ENCODE measurements at places on chromosomes 1 and 21.

DNA sequence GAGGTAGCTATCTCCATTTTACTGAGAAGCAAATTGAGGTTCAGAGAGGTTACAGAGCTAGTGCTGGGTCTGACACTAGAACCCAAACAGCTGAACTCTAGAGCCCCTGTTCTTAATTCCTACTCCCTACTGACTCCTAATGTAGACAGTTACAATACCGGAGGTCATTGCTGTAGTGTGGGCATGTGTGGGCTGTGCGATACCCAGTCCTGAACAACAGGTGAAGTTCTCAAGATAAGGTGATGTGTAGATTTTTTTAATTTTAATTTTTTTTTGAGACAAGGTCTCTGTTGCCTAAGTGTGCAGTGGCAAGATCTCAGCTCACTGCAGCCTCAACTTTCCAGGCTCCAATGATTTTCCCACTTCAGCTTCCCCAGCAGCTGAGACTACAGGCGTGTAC is 1.6 kb upstream of the RHOC start:
- no peak for DNase-seq
- H3K4me3 ChIP-seq, result no peak overlapping the region
- peaks cover 29% of the 10 kb centered on the region for H3K4me1 ChIP-seq
- no peak overlapping the region for H3K27ac ChIP-seq

- H3K4me3 ChIP-seq, result peak within 1 kb of the TSS; percentile 41
- DNase-seq, result peak; percentile 63
- peaks cover 48% of the 10 kb centered on the region for H3K27me3 ChIP-seq
- H3K36me3 ChIP-seq, result no peaks in the 10 kb centered on the region
These were observed at the start of gene LRRC7 for GRCh38 chr1:69567652-69568420. Gene LRRC7 (plus strand): TSS chr1:69567922. CDS start chr1:69568640, 718 bp downstream.

DNA sequence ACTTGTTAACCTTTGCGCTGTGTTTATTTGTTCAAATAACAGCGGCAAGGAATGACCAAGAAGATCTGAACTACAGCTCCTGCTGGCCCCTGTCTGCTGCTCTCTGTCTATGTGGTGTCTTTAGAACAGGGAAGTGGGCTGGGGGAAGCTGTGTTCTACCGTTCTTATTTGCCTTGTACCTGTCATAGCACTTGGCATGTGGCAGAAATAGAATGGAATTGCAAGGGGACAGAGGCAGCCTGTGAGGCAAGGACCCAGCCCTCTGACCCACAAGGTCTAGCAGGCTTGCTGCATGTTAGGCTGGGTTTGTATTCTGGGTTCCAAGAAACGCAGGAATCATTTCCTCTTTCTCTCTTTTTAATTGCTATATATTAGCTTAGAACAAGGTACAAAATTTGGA is 20.7 kb downstream of the HMGCS2 start:
- no peaks in the 10 kb centered on the region for H3K36me3 ChIP-seq
- DNase-seq, result no peak
- H3K27me3 ChIP-seq, result no peaks in the 10 kb centered on the region

DNA sequence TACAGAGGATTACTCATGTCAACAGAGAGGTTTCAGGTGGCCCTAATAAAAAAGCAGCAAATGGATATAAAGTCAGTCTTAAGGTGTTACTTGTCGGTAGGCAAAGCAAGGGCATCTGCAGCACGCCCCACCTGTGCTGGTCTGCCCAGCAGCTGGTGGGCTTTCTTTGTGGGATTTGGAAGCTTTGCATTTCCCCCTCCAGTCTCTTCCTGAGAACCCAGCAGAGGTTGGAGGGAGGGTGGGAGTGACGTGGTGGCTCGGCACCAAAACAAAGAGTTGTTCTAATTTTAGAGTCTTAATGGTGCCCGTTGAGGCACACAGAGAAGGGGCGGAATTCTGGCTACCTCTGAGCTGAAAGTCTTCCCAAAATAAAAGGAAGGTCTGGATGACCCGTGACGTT is 4.8 kb upstream of the PCBP3 start:
- DNase-seq, result no peak
- H3K4me1 ChIP-seq, result no peaks in the 10 kb centered on the region
- H3K4me3 ChIP-seq, result no peak overlapping the region
- H3K27ac ChIP-seq, result no peak overlapping the region

DNA sequence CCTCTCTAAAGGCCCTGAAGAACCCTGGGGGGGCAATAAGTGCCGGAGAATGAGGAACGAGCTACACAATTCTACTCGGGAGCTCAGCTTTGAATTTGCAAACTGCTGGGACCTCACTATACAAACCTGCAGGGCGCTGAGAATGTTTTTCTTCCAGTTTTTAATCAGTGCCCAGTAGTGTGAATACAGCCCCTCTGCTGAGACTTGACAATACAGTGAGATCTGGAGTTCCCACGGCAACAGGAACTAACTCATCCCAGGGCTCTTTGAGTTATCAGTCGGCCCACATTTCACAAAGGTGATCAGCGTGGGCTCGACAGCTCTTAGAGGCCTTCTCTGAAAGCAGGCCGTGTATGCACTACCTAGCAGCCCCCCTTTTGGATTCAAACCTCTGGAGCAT is 41.7 kb downstream of the TMEM53 start:
- H3K36me3 ChIP-seq, result peaks cover 44% of the 10 kb centered on the region
- no peaks in the 10 kb centered on the region for H3K27me3 ChIP-seq
- H3K4me1 ChIP-seq, result peaks cover 19% of the 10 kb centered on the region
- H3K4me3 ChIP-seq, result peak overlapping the region; percentile 64

- no peak overlapping the region for H3K4me3 ChIP-seq
- no peak for DNase-seq
- H3K27me3 ChIP-seq, result peaks cover 9% of the 10 kb centered on the region
- H3K36me3 ChIP-seq, result no peaks in the 10 kb centered on the region
- peaks cover 10% of the 10 kb centered on the region for H3K4me1 ChIP-seq
These were observed 3.1 kb downstream of the IGSF3 start for GRCh38 chr1:116664366-116664977.
